Right lung (tissue), 10 donors: ENCODE measurements at places on chromosomes 3 and 15.

- no peak for DNase-seq
Observed at GRCh38 chr3:106740116-106740515, 637.1 kb upstream of the CCDC54 start.

- no peak for DNase-seq
Observed at GRCh38 chr3:2910997-2911396, 199.2 kb downstream of the IL5RA start.

DNA sequence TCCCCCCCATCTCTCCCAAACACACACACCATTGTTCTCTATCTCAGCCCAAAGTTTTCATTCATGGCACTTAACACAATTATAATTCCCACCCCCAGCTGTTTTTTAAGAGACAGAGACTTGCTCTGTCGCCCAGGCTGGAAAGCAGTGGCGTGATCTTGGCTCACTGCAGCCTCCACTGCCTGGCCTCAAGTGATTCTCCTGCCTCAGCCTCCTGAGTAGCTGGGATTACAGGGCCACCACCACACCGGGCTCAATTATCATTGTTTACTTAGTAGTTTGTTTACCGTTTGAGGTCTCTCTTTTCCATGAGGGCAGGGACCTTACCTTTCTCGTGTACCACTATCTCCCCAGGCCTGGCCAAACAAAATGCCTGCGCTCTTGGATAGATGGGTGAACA lies 79.8 kb upstream of the RAD18 start:
- no peak for DNase-seq

DNA sequence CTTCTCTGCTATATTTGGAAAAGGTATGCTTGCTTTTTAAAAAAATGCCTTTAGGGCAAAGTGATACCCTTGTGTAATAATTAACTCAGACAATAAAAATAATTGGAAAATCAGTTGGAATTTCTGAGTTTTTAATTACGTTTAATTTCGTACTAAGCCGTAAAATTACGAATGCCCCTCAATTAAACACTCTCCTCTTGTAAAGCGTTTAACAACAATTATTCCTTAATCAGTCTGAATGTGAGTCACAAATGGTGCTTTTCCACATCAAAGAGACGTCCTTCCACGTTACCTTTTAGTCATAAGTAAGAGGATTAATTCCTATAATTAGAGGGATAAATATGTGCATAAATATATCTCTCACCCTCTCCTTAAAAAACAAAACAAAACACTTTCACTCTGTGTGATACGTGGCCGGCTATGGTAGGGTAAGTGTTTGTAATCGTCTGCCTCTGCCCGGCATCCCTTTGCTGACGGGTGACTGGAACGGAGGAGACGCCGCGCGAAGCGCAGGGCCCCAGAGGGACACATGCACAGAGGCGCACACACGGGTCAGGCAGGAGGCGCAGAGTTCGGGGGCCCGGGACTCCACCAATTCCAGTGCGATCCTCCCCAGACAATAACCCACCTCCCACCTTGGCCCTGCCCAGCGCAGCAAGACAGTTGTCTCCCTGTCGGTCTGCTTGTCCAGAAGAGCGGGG lies 9.7 kb upstream of the MEIS2 start:
- DNase-seq: no peak

- no peak for DNase-seq
Observed at GRCh38 chr15:33963831-33964664, 4.2 kb upstream of the CHRM5 start.

DNA sequence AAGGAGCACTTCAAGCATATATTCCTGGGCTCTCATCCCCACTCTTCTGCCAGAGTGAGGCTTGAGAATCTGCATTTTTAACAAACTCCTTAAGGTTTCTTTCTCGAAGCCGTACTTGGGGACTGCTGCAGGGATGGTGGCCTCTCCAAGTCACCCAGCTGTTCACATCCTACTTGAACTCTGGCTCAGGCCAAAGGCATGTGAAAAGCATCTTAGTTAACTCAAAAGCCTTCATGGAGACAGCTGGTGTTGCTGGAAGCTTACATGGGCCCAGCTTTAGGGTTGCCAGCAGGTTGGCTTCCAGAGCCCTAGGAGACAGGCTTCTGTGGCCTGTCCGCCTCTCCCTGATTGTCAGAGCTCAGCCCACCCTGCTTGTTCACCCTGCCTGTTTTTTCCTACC lies 139.2 kb downstream of the THSD4 start:
- DNase-seq: no peak
